CD4-positive, alpha-beta T cell (primary cell): ENCODE measurements at places on chromosomes 4 and X. TPM values are rescaled to one million over a fixed set of nuclear protein-coding genes. Genes with fewer than 3 reads are reported as not detected.

DNA sequence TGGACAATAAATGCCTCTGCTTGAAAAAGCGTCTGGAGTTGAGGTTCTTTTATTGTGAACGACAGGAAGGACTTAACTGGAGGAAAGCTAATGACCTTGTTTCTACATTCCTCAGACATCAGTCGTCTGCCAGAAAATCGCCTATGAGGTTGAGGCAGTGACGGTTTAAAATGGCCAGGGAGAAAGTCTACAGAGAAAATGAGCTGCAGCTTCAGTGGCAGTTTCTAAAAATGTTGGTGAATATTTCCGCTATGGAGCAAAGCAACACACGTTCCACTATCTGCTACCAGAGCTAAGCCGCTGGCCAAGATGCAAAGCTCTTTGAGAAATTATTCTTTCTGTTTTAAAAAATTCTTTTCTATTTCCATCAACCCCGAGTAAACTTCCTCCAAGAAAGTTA lies 116.9 kb upstream of the GALNT7 start:
- H3K27me3 ChIP-seq: no peaks in the 10 kb centered on the region
- no peak overlapping the region for H3K4me3 ChIP-seq
- no peak for DNase-seq
- no peaks in the 10 kb centered on the region for H3K36me3 ChIP-seq

GRCh38 chr4:10623241-10623640 lies 61.3 kb downstream of the CLNK start:
- no peak overlapping the region for H3K4me3 ChIP-seq
- H3K27ac ChIP-seq: no peak overlapping the region
- H3K27me3 ChIP-seq: no peaks in the 10 kb centered on the region
- H3K36me3 ChIP-seq: no peaks in the 10 kb centered on the region
- H3K4me1 ChIP-seq: no peaks in the 10 kb centered on the region
- no peak for DNase-seq

GRCh38 chr4:31617667-31618066 lies 897.5 kb downstream of the PCDH7 start:
- no peaks in the 10 kb centered on the region for H3K36me3 ChIP-seq
- H3K4me3 ChIP-seq: no peak overlapping the region
- H3K27ac ChIP-seq: no peak overlapping the region
- no peaks in the 10 kb centered on the region for H3K4me1 ChIP-seq

DNA sequence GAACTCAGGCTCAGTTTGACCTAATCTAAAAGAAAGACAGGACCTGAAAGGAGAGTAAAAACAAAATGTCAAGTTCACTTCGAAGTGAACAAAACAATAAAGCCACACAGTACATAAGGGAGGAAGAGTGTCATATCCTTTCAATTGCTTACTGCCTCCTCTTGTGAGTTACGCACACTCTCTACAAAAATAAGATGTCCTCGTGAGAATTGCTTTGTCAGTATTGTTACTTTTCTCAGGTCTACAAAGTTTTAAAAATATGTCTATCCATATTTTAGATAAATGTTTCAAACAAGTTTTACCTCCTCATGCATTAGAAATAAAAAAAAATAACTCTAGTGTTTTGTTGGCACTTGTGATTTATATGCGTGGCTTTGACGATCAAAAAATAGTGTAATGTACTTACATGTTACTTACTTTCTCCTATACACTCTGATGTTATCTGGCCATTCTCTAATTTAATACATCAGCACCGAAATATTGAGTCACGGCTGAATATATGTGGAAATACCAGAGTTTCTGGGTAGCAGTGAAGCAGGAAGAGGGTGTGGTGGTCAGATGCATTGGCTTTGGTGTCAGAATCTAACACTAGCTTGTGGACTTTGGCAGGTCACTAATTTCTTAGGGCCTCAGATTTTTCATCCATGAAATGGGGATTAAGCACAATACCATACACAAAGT lies 8.1 kb upstream of the MRPL1 start:
- H3K4me1 ChIP-seq: peaks cover 50% of the 10 kb centered on the region
- peak overlapping the region; percentile 69 for H3K27ac ChIP-seq
- H3K4me3 ChIP-seq: peak overlapping the region; percentile 29
- no peaks in the 10 kb centered on the region for H3K27me3 ChIP-seq
- no peaks in the 10 kb centered on the region for H3K36me3 ChIP-seq

DNA sequence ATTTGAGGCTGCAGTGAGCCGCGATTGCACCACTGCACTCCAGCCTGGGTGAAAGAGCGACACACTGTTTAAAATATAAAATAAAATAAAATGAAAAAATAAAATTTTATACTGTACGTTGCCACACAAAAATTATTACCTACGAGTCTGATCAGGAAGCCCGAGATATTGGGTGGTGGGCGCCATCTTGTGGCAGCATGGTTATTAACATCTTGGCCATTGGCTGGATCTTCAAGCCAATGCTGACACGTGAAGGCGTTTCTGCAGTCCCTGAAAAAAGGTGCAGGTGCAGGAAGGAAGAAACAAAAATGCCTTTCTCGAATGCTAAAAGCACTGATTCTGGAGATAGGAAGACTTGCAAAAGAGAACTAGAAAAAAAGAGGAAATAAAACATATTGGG lies 4.9 kb upstream of the TLR8 start:
- no peaks in the 10 kb centered on the region for H3K27me3 ChIP-seq
- no peak overlapping the region for H3K27ac ChIP-seq

DNA sequence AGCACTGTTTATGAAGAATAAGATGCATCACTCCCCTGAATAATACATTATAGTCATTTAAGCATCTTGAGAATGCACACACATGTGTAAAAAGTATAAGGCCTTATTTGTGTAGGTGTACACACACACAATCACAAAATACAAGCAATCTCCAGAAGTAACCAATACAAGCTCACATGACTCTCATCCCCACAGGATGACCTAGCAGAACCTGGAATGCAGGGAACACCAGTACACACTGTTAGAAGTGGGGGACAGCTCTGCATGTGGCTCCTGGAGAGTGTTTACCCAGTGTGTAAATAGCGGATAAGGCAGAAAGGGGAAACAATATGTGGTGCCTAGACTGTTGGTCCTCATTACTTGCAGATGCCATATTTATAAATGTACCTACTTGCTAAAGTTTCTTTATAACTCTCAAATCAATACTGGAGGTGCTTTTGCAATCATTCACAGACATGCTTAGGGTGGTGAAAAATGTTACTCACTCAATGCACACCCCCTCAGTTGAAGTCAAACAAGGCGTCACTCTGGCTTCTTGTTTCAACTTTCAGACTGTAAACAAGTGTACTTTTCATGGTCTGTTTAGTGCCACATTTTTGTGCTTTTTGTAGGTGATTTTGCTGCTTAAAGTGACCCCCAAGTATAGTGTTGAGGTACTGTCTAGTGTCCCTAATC lies 73.1 kb downstream of the MAGEB17 start:
- H3K27me3 ChIP-seq: no peaks in the 10 kb centered on the region
- H3K4me1 ChIP-seq: no peaks in the 10 kb centered on the region
- no peak overlapping the region for H3K4me3 ChIP-seq
- H3K27ac ChIP-seq: no peak overlapping the region

GRCh38 chrX:115531818-115532403 lies 29.1 kb upstream of the PLS3 start:
- no peak for DNase-seq
- H3K4me1 ChIP-seq: no peaks in the 10 kb centered on the region
- H3K36me3 ChIP-seq: no peaks in the 10 kb centered on the region
- no peak overlapping the region for H3K4me3 ChIP-seq

GRCh38 chr4:85244638-85245037 lies 230.3 kb upstream of the ARHGAP24 start:
- no peak overlapping the region for H3K4me3 ChIP-seq
- H3K27ac ChIP-seq: no peak overlapping the region
- no peaks in the 10 kb centered on the region for H3K27me3 ChIP-seq
- H3K36me3 ChIP-seq: no peaks in the 10 kb centered on the region

DNA sequence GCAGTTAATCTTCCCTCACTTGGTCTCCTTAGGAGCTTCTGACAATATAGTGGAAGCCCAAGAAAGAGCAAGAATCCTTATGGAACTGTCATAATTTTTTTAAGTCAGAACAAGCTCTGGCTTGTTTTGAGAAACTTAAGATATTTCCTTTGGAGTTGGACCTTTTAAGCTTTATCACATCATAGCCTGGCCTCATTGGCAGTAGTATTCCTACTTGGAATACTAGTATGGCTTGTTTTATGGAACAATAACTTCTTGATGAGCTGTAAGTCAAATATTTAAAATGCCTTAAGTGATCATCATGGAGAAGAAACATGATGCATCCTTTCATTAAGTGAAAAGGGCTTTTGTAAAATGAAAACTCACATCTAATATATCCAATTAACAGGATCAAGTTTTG lies 78.0 kb upstream of the NRK start:
- no peak overlapping the region for H3K4me3 ChIP-seq
- no peak for DNase-seq
- H3K27me3 ChIP-seq: no peaks in the 10 kb centered on the region

DNA sequence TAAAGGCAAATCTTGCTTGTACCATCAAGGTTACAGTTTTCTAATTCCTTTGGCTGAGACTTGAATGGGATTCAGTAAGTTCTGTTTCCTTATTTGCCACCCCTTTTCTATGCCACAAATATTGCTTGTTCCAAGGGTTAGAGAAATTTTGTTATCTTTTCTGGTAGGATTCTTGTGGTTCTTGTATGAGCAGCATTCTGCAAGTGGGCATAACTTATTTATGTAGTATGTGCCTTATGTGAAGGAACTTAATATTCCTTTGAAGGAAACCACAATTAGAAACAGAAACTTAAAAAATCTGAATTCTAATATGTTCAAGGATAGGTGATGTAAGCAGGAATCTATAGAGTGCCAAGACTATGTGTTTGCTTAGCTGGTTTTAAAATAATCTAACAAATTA lies 53.1 kb upstream of the TSPAN5 start:
- H3K27ac ChIP-seq: no peak overlapping the region
- no peak overlapping the region for H3K4me3 ChIP-seq
- DNase-seq: no peak
- H3K27me3 ChIP-seq: no peaks in the 10 kb centered on the region

ATP2B3 gene
- total RNA-seq: not detected

ZCCHC12 gene
- total RNA-seq: 0.47 TPM

IL13RA1 gene
- total RNA-seq: 0.78 TPM

CXCL11 gene
- total RNA-seq: not detected

FRAS1 gene
- total RNA-seq: not detected

LAMTOR3 gene
- 32.0 TPM for total RNA-seq
